ENCODE measurements at places on chromosomes 1 and 21.

- DNase-seq: peak; percentile 79
Measured at GRCh38 chr1:108852221-108852975, 4.5 kb downstream of the AKNAD1 start.

DNA sequence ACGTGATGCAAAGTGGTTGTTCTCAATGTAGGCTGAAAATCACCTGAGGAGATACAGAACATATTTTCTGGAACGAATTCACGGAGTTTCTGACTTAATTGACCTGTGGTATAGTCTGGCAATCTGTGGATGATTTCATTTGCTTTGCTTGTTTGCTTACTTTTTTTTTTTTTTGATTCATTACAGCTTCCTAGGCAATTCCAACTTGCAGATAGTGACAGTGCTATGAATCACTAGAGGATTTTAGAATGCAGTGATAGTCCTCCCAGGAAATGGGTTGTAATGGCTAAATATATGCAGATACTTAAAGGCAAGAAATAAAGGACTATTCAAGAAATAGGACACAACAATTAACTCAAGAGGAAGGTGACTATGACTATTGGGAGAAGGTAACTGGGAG, 1378.1 kb upstream of the PRMT6 start:
- DNase-seq: no peak

GRCh38 chr21:37006486-37007291, at the start of gene RIPPLY3:
Gene RIPPLY3, plus strand, starts transcription at chr21:37006702. Its CDS starts 71 bp downstream, at chr21:37006773.
- peak; percentile 49 for DNase-seq

DNA sequence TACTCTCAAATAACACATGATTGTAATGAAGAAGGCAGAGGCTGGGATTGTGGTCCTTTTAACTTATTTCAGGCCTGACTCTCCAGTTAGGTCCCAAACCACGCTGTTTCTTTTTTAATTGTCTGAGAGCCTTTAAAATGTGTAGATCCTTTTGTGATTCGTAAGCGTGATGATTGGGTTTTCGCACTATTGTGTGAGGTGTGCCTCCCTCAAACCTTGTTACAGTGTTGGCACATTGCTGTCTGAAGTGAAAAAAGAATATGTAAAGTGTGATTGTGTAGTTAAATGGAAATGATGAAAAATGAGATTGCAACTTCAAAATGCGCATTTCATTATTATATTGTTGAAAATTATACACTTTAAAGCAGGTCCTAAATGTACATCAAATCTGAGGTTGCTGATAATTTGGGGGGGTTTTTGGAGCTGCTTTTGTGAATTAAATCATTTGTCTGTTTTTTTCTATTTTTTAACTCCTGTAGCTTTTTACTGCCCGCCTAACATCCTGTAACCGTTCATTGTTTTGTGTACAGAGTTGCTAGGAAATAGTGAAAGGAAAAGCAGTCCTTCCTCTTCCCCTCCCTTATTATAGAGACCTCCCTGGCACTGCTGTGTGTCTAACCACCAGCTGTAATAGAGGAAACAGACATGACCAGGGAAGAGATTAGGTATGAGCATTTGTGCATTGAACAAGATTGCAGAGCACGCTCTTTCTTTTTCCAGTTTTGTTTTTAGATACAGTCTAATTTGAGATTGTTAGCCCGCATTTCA, 43.3 kb downstream of the IARS2 start:
- peak; percentile 84 for DNase-seq

DNA sequence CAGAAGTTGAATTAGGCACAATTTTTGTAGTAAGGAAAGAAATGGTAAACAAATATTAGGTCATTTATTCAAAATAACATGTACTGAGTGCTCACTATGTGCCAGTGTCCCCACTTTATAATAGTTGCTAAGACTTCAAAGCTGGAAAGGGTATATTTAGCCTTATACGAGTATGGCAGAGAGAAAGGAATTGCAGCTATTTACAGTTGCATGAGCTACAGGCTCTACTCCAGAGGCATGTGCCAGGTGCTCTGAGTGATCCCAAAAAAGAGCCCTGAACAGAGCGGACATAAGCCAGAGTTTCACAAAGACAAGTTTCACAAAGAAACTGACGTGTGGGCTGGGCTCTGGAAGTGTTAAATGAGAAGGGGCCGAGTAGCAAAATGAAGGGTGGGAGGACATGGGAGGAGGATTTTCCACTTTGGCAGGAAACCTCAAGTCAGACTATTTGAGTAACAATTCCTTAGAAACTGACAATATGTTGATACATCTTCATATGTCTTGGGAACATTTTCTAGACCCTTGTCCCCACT, 40.9 kb downstream of the FASLG start:
- DNase-seq: no peak

GRCh38 chr1:212004895-212005608, 30.3 kb downstream of the INTS7 start:
- no peak for DNase-seq

DNA sequence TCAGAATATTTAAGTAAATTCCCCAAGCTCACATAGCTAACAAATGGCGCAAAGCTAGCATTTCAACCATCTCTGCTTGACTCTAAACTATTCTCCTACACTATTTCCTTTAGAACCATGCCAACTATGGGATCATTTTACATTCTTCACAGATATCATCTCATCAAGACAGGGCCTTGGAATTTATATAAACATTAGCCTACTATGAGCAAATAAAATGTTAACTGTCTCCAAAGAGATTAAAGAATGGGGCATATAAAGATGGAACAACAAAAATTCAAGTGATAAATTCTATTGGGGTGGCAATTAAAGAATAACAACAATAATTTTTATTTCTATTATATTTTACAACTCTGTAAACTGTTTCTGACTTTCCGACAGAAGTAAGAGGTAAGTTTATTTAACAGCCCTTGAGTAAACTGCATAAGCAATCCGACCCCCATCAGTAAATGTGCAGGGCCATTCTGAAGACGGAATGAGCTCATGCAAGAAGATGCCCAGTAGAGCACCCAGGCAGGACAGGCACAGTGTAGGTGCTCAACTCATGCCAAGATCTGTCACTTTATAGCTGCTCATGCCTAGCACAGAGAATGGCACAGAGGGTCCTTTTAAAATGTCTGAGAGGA, 261.9 kb downstream of the VAV3 start:
- no peak for DNase-seq

DNA sequence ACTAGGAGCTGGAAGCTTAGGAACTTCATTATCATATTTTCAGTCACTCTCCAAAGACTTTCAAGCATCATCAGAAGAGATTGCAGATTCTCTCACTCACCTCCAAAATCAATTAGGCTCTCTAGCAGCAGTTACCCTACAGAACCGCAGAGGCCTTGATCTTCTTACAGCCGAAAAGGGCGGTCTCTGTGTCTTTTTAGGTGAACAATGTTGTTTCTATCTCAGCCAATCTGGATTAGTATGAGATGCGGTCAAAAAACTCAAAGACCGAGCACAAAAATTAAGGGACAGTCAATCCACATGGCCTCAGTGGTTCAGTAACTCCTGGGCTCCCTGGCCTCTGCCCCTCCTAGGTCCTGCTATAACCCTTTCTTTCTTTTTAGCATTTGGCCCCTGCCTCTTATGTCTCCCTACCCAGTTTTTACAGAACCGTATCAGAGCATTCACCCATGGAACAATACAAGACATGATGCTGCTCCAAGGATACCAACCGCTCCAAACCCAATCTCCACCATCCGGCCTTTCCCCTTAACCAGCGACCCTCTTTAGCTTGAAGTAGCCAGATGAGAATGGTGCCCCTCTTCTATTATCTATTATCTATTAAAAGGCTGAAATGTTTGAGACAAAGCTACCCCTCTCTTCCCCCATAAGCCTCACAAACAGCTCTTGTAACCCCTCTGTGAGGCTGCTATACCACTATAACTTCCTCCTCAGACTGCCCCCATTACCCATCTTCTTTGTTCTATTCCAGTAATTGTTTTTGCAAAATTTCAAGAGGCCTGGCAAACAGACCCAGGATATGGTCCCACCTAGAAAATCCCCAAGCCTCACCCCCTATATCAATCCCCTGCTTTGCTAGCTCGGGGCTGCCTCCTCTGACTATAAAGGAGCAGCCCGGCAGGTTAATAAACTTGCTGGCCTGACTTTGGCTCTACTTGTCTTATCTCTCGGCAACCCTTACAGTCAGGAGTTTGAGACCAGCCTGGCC, 18.7 kb upstream of the CA6 start:
- no peak for DNase-seq

GRCh38 chr1:18923756-18924211, 21.4 kb upstream of the ALDH4A1 start:
- DNase-seq: peak; percentile 85

DNA sequence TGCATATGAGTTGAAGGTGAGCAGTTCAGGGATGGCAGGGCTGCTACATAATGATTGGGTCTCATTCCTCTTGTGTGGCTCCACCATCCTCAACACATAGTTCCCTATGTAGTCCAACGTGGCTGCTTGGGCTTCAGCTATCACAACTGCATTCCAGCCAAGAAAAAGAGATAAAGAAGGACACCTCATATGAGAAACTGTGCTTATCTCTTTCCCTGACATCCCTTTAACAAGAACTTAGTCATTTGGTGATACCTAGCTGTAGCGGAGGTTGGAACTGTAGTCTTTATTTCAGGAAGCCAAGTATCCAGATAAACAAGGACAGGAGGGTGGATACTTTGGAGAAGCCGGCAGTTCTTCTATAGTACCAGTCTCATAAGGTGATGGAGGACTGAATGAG, 42.7 kb upstream of the DNASE2B start:
- no peak for DNase-seq

DNA sequence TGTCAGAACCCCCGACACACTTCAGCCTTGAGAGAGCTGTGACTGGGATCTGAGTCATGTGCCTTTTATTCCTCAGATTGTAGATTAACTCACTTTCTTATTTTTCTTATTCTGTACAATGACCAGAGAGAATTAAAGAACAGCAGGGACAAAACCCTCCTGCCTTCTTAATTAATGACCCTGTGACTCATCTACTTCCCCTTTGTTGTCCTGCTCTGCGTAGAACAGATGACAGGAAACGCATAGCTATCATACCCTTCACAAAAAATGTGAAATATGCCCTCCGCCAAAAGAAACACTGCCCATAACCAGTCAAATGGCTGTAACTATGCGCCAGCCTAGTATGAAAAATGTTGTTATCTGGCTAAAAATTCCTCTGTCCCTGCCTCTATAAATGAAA, 9.1 kb upstream of the PADI2 start:
- DNase-seq: peak; percentile 90

DNA sequence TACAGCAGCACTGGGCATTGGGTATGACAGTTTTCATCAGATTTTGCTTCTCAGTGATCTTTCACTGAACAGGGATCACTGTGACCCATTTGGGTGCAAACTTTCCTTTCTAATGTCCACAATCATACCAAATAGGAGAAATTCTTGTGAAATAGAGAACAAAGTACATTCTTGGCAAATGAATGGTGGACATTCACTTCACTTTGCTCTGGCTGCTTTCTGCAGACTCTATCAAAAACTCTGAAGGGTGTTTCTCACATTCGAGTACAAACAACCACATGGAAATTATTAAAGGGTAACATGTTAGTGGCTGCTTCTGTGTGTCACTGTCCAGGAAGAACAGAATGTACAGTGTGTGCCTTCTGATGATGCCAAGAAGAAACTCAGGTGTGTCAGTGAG, 61.9 kb upstream of the ADAM30 start:
- DNase-seq: no peak

DNA sequence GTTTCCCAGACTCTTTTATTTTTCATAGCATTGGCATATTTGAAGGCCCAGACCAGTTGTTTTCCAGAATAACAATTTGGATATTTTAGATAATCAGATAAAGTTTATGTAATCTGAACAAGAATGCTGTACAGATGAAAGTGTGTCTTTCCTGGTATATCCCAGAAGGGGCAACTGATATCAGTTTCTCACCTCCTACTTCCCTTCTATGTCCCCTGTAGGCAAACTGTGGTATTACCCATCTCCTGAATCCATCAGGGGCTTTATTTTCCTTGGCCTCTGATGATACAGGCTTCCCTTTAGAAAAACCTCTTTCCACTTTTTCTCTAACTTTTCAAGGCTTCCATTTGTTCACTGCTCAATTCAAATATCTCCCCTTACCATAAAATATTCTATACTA, 87.5 kb upstream of the RGS1 start:
- DNase-seq: peak; percentile 22

DNA sequence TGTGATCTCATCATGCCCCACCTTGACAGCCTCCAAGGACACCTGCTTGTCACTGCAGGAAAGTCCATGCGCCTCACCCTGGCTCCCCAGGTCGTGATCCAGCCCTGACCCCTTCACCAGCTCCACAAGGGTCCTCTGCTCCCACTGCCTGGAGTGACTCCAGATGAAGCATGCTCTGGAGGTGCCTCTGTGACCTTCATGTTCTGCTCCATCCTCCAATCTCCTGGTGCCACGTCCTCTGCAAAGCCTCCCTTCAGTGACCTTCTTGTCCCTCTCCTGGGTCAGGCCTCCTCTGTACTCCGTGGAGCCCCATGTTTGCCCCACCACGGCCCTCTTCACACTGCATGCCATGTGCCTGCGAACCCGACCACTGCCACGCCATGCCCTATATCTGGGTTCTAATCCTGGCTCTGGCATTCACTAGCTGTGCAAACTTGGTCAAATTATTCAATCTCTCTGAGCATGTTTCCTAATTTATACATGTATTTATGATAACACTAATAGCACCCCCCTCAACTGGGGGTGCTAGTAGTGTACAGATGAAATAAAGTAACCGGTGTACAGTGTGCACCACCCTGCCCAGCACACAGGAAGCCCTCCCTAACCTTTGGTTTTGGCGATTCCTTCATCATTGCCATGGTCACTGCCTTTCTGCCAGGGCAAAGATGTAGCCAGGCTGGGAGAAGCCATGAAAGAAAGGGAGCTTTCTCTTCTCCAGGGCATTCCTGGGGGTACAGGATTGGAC, 77.4 kb downstream of the STUM start:
- no peak for DNase-seq

DNA sequence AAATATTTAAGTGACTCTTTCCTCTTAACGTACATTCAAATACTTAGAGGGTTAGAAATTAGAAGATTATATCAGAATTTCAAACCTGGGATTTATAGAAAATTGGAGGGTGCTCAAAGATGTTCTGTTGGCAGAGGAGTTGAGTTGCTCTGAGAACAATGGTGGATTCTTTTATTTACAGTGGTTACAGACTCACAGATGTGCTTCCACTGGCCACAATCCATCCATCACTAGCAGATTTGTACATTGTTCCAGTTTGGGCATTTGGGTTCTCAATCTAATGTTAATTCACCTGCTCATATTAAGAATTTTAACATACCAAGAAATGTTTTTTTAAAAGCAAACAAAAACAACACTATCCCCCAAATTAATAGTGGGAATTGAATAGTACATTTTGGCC, 23.5 kb downstream of the DNAJC6 start:
- no peak for DNase-seq

DNA sequence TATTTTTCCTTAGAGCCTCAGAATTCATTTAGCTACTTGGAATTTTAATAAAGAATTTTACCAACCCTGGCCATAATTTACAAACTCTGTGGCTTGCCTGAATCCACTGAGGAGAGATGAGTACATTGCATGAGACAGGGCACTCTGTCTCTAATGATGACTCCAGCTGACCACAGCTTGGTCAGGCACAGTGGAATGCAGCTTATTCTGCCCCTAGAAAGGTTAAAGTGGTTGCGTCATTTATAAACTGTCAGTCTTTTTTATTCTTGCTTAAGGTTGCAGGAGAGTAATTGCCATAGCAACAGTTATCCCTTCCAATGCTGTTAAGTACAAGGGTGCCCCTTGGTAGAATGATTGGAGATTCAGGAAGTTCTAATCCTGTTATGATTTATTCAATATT, 28.3 kb downstream of the PDE4B start:
- peak; percentile 15 for DNase-seq
